Femur (tissue), 1 donor: ENCODE measurements at places on chromosomes 4 and X.

DNA sequence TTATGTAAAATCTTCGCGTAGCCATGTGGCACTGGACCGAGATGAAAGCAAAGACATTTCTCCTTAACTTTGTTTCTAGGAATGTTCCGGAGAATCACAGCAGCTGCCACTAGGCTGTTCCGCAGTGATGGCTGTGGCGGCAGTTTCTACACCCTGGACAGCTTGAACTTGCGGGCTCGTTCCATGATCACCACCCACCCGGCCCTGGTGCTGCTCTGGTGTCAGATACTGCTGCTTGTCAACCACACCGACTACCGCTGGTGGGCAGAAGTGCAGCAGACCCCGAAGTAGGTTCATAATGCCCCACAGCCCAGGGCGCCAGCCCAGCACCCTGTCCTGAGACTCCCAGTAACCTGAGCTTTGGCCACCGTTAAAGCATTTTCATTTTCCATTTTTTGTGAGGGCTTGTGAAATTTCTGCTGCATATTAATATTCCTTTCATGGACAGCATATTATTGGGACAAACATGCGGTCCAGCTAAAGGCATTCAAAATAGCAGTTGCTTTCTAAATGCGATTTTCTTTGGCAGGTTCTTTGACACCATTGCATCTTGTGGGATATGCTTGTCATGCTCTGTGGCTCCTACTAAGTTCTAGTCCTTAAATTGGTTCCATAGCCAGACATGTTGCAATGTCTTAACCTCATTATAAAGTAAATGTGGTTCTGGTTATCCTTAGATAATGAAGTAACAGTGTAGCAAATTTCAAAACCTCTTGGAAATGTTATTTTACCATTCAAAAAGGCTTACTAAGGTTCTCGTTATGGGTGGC lies 49.1 kb upstream of the MSANTD1 start:
- DNase-seq = no peak

DNA sequence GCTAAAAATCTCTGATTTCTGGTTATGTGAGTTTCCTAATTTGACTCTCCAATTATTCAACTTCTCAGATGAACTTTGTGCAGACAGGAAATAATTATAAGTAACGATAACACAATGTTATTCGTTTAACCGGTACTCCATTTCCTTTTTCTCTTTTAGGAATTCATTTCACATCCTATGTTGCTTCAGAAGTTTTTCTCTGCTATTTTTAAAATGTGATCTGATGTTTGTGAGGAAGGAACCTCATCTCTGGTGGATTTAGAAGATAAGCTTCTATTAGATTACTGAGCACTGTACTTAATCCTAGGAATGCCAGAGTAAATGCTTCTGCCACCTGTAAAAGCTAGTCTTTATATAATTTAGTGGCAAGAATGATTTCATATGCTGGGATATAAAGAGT lies 116.0 kb upstream of the ETNPPL start:
- DNase-seq = no peak

- DNase-seq = no peak
Measured at GRCh38 chr4:17448689-17449088, 63.2 kb downstream of the QDPR start.

DNA sequence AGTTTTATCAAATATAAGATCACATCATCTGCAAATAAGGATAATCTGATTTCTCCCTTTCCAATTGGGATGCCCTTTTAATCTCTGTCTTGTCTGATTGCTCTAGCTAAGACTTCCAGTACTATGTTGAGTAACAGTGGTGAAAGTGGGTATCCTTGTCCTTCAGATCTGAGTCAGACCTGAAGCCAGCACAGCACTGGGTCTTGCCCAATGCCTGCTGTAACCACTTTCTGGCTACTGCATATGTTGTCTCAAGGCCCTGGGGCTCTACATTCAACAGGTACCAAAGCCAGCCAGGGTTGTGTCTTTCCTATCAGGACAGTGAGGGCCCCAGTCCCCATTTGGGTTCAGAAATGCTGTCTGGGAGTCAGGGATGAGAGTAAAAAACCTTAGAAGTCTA lies 90.3 kb downstream of the CYSLTR1 start:
- DNase-seq = no peak

DNA sequence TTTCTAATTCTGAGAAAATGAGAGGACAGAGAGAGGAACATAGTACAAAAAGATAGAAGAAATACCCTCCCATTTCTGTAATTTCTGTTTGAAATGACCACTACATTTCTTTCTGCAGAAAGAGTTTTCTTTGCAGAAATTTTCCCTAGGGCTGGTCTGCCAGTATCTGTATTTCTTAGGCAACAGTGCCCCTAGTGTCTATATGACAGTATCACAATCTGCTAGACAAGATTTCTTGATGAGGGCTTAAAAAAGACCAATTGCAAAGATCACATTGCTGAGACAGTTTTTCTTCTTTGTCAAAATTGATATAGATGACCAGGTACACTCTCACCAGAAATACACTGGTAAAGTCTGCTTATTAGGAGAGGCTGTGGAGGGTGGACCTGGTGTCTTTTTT lies 81.0 kb upstream of the ZDHHC15 start:
- DNase-seq = no peak

GRCh38 chr4:56148428-56148827 lies 199.7 kb downstream of the CEP135 start:
- DNase-seq = no peak

DNA sequence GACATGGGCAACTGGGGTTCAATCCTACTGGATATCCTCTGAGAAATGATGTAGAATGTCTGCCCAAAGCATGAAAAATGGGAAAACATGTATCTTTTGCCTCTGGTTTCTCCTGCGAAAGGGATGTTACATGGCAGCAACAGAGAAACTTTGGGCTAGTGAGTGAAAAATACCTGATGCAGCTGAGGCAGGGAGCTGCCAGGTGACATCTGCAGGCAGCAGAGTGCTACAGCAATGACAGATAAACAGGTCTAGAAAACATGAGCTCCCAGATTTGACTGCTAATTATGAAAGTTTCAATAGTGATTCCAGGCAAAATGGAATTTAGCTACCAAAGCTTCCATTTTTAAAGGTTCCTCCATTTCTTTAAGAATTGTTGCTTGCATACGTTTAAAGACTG lies 4.8 kb upstream of the CXCL1 start:
- DNase-seq = no peak

DNA sequence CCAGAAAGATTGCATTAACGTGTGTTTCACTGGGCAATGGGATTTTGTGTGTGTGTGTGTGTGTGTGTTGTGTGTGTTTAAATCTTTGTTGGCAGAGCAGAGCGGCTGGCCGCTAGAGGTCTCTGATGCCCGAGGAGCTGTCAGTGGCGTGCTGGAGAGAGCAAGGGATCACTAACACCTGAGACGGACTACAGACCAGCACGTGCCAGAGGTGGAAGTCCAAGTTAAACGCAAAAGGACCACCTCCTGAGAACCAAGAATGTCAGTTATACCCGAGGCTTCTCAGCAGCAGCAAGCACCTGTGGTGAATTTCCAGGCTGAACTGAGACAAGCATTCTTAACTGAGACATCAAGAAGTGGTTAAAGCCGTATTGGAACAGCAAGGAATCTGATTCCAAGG lies 9.0 kb upstream of the SLC25A14 start:
- peak; percentile 35 for DNase-seq

GRCh38 chr4:100569196-100569595 lies 51.4 kb upstream of the EMCN start:
- no peak for DNase-seq

DNA sequence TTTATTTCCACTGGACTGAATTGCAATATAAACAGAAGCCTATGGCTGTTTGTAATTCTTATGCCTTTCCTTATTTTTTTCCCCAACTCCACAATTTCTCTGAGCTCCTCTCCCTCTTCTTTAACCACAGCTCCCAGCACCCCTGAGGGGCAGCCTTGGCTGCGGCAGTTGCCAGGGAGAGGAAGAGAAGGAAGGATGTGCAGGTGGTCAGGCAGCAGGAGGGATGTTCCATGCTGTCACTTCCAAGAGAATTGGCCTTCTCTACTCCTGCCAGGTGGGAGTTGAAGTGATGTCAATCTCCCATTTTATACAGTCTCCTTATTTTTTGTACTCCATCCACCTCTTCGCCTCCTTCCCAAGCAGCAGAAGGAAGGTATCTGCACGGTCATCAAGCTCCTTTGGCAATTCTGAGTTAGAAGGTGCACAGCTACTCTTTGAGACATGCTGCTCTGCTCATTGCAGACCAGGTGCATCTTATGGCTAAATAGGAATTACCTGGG lies 343.3 kb upstream of the RPS6KA3 start:
- no peak for DNase-seq

GRCh38 chr4:26459756-26460530 lies 30.3 kb downstream of the CCKAR start:
- no peak for DNase-seq

- DNase-seq = peak; percentile 54
Measured at GRCh38 chrX:78104447-78105176, 564 bp downstream of the PGK1 start.

DNA sequence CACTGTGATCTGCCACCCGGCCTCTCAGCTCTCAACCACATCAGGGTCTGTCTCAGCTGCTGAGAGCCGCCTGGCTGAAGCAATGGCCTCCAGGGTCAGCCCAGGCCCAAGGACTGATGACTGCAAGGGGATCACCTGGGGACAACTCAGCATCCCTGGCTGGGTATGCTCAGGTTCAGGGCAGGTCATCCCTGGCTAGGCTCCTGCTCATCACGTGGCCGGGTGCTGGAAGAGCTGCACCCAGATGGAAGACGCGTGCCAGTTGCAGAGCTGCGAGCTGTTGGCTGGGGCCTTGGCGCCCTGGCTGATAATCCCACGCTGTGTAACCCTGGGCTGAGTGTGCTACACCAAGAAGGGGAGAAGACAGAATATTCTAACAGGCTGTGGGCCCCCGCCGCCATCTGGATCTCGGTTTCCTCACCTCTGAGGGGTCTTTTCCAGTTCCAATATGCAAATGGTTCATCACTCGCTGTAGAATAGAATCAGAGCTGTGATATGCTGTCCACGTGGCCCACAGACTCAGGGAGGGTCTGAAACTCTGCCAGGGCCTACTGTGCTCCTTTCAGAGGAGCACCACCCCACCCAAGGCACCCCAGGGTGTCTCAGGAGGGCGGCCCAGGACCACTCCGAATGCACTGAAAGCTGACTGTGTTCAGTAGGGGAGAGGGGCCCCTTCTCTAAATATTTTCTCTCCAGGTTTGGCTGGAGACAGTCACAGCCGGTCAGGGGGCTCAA lies 338.8 kb downstream of the BCOR start:
- no peak for DNase-seq

DNA sequence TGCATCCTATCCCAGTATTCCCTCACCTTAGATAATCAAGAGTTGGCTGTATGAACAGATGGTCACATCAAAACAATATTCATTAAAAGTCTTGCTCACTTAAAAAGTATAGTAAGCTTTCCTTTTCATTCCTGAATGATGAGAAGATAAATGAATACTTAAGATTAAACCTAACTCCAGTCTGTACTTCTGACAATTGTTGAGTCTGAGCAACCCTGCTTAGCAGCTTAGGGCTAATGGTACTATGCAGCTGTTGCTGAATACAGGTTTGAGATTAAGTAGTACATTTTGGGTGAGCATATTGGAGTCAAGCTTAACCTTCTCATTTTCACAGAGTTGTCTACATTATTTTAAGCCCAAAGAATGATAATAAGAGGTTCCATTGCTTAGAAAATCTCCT lies 121.7 kb upstream of the ETNPPL start:
- no peak for DNase-seq

- no peak for DNase-seq
Measured at GRCh38 chr4:138938366-138938690, 77.3 kb upstream of the NOCT start.

DNA sequence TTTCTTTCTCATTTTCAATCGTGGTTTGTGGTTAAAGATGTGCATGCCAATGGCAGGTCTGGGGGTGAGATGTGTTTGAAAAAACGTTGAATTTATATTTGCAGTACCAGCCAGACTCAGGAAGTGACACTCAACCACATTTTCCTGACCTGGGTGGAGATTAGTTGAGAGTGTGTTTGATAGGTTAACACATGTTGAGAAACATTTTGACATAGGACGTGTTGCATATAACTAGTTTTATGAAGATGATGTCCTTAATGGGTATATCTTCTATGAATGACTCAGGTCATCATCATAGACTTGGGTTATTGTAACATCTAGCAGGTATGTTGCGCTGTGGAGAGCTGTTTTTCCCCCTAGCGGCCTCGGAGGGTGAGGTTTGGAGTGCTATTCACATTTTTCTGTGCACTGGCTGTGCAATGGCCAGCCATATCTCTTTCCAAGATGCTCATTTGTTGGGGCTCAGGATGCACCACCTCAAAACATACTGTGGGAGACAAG lies 21.7 kb upstream of the CD38 start:
- no peak for DNase-seq

GRCh38 chr4:26000274-26000950 lies 86.4 kb downstream of the SMIM20 start:
- no peak for DNase-seq

GRCh38 chr4:64598066-64598465 lies 188.8 kb upstream of the TECRL start:
- no peak for DNase-seq

- DNase-seq = no peak
Measured at GRCh38 chr4:15245006-15245530, 182.8 kb upstream of the C1QTNF7 start.
